ENCODE measurements at places on chromosomes 7 and 10. TPM values are rescaled to one million over a fixed set of nuclear protein-coding genes. Genes with fewer than 3 reads are reported as not detected.

- no peak for DNase-seq
Observed at GRCh38 chr7:117164620-117165019, 158.2 kb downstream of the WNT2 start.

- peak; percentile 18 for DNase-seq
Observed at GRCh38 chr10:108755646-108756045, 1167.7 kb downstream of the XPNPEP1 start.

DNA sequence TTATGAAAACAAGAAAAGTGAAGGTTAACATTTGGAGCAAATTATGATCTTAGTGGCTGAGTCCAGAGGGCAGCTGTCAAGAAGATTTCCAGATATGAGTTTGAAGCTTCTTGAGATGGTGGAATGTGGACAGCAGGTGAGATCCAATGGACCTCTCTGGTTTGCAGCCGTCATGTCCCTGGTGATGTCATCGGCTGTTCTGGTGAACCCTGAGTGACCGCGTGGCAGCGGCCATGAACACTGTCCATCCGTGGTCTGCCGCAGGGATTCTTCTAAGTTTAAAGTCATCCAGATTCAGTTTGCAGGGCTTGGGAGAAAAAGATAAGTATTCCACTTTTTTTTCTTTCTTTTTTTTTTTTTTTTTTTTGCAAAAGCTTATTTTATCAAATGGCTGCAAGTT, 15.8 kb upstream of the VIPR2 start:
- no peak for DNase-seq

KLF14 gene
- 0.14 TPM for total RNA-seq

EN2 gene
- total RNA-seq, result not detected

ANKRD16 gene
- 8.0 TPM for total RNA-seq

PLAU gene
- total RNA-seq, result 970 TPM

ZNRF2 gene
- total RNA-seq, result 16.5 TPM
